ENCODE measurements at places on chromosomes 2 and 18. TPM values are rescaled to one million over a fixed set of nuclear protein-coding genes. Genes with fewer than 3 reads are reported as not detected.

Gene PFN4
- total RNA-seq, result not detected

Gene AP1S3
- not detected for total RNA-seq

Gene CRYGC
- not detected for total RNA-seq

Gene IL1F10
- total RNA-seq, result not detected

Gene PGAP1
- total RNA-seq, result 2.3 TPM

Gene RMDN2
- 0.21 TPM for total RNA-seq

Gene EMX1
- not detected for total RNA-seq

DNA sequence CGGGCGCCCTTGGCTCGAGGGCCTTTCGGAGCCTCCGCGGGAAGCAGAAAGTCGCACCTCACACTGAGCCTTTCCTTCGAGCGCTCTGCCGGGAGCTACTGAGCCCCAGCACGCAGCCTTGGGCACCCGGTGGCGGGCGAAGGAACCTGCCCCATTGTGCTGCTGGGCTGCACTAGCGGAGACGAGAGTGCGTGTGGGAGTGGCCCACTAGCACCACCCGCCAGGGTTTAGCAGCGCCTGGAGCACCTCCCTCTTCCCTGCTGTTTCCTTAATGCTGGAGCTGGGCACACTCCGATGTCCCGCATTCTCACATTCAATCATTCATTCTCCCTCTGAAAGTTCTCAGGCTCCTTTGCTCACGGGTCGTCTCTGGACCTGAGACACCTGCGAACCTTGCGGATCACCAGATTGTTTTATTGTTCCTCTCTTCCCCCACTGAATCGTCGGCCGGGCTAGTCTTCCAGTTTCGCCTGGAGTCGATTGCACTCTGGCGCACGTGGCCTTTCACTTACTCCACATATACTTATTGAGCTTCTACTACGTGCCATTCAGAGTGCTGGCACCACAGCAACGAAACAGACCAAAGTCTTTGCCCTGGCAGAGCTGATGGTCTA is 8.5 kb upstream of the PAX3 start:
- DNase-seq, result no peak

GRCh38 chr18:26963292-26963691 is 97.8 kb upstream of the AQP4 start:
- DNase-seq, result no peak

DNA sequence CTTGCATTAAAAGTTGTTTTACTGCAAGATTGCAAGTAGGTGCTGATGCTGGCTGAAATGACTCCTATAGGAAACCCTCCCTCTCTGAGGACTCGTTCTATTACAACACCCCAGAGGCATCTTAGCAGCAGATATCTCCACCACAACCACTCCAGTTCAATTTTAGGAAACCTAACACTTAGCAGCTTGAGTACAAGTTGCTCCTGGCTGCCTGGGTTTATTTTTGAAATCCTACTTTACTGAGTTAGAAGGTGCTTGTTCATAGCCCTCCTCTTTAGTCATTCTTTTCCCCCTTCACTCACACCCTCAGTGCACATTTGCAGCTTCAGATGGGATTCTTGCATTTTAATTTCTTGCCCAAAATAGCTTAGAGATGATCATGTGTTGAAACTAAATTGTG is 111.5 kb downstream of the MTCL1 start:
- DNase-seq, result no peak

GRCh38 chr2:76491503-76491902 is 780.8 kb upstream of the GCFC2 start:
- DNase-seq, result no peak

DNA sequence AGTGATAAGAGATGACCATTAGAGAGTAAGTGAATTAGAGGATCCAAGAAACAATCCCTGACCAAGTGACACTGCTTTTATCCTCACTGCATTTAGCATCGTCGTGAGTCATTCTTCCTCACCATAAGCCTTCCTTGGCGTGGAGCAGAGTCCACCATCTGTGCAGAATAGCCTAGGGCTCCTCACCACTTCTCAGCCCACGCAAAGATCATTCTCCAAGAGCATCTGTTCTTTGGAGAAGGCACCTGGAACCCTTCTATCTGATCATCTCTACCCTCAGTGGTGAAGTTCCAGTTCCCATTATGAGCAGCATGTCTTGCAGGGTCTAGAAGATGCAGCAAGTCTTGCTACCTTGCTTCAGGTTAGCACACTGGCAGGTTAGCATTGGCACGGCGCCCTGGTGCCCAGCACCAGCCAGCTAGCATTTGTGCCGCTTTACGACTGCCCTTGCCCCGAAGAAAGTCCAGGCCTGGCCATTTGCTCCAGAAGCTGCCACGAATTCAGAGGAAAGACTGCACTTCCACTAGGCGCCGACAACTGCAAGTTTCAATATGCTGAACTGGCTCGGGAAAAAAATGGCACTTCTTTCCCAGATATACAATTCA is 225.8 kb downstream of the TTC32 start:
- no peak for DNase-seq

GRCh38 chr2:20539776-20540586 is 93.1 kb downstream of the RHOB start:
- DNase-seq, result no peak

- no peak for DNase-seq
Measured at GRCh38 chr2:203035879-203036470, 21.3 kb downstream of the NBEAL1 start.

- DNase-seq, result peak; percentile 90
Measured at GRCh38 chr2:109647636-109648035, 33.5 kb downstream of the SOWAHC start.

DNA sequence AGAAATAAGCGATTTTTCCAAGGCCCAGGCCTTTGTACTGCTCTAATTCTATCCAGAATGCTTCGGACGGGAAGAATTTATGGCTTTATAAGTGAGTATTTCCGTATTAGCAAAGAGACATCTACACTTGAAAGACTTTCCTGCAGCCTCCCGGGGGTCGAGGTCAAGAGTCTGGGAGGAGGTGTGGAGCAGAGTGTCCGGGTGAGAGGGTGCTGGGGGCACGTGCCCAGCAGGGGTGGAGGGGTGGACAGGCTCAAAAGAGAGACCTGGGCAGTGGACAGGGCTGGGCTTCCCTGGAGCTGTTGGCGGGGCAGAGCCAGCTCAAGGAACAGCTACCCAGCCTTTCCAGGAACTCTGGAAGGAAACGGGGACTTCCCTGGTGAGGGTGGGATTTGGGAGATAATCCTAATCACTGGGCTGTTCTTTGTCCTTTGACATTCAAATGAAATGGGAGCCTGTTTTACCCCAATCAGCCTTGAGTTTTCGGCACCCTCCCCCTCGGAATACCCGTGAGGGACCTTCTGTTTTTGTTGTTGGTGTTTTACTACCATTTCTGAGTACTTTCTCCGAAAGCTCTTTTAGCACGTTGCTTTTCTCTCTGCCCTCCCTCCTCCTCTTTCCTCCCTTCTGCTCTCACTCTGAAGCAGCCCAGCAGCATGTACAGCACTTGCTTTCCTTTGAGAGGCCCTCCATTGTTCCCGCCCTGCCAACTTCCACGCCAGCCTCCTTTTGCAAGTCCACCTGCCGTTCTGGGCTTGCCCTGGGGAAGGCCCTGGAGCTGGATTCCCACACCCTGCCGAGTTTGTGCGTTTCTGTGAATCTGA is 164.7 kb downstream of the AGAP1 start:
- DNase-seq, result no peak

DNA sequence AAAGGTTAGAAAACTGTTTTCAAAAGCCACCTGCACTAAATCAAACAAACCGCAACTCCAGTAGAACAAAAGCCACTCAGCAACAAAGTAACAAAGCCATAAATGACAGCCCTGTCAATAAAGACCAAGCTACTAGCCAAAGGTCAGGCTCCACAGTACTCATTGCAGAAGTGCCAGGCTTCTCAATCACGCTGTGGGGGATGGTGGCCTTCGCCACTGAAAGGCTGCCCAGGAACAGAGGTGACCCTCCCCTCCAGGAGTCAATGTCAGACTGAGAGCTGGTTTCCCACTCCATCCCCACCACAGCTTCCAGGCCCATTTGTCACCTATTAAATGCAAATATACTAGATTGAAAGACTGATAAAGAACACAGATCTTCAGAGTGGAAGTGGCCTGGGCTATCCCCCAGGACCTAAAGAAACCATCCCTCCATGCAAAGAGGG is 5.9 kb downstream of the ATP8B1 start:
- peak; percentile 53 for DNase-seq

GRCh38 chr18:2902327-2902726 is 55.5 kb downstream of the EMILIN2 start:
- DNase-seq, result peak; percentile 50

GRCh38 chr2:197426723-197427603 is 7.9 kb downstream of the SF3B1 start:
- no peak for DNase-seq

GRCh38 chr2:121376535-121377250 is 91.7 kb upstream of the TFCP2L1 start:
- DNase-seq, result no peak

DNA sequence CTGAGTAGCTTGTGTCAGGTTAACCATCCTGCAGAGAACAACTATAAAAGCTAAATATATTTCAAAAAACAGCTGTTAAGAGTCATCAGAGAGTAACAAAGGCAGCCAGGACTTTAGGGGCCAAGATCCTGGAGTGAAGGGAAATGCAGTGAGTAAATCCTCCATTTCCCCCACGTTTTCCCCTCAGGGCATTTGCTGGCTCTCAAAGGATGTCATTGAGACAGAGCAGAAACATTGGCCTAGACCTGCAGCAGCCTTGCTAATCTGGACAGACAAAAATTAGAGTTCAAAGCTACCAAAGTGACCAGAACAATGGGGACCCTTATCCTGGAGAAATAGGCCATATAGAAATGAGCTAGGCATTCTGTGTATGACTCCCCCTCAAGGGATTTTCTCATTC is 21.1 kb upstream of the KLHL29 start:
- DNase-seq, result no peak

DNA sequence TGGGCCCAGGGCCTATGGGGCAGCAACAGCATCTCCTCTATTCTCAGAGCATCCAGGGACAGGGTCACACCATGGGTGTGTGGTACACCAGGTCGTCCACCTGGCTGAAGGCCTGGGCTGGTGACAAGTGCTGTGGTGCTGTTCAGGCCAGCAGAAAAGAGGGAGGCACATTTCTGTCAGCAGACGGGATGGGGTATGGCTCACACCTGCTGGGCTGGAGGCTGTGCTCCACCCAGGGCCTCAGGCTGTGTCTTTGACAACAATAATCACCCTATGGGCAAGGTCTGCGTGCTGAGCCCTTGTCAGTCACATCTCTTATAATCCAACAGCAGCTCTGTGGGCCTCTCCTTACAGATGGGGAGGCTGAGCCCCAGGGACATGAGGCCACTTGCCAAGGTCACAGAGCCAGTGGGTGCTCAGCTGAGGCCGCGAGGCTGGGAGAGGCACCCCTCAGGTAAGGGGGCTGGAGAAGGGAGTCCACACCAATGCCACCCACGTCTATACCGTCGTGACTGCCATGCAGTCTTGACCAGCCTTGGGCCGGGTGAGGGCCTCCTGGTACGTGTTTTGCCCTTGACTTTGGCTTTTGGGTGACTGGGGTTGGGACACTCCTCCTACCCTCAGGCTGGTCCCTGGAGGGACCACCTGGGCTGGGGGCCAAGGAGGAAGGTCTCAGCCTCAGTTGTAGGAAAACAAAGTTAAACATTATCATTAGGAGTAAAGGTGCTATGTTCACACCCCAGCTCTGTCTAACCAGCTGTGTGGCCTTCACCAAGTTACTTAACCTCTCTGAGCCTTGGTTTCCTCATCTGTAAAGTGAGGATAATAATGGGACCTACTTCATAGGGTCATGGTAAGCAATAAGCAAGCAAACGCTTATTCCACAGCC is 5.6 kb upstream of the HS6ST1 start:
- peak; percentile 61 for DNase-seq

DNA sequence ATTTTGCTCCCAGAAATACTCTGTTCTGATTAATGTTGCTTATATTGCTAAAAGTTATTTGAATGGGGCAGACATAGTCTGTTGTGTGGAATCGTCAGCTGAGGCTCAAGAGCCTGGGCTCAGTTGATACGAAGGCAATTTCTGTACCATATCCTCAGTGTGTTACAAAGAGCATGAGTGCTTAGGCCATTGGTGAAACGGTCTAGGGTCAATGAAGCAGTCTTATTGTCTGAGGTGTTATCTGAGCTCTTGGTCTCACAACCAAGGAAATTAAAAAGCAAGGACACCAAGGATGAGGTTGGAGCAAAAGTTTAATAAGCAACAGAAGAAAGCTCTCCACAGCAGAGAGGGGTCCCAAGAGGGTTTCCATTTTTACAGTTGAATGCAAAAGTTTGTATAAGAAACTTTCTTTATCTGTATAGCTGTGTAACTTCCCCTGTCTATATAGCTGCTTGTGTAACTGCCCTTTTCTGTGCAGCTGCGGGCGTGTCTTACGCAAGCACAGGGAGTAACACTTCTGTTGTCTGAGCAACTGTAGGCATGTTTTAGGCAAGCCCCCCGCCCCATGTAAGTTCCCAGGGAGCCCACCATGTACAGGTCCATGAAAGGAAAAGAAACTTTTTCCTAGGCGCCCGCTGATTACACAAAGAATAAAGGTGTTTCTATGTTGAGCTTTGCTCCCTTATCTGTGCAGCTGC is 40.6 kb upstream of the DSC1 start:
- no peak for DNase-seq

GRCh38 chr2:71829008-71829407 is 318.7 kb downstream of the CYP26B1 start:
- no peak for DNase-seq

- no peak for DNase-seq
Measured at GRCh38 chr18:10989486-10989885, 159.9 kb downstream of the PIEZO2 start.

DNA sequence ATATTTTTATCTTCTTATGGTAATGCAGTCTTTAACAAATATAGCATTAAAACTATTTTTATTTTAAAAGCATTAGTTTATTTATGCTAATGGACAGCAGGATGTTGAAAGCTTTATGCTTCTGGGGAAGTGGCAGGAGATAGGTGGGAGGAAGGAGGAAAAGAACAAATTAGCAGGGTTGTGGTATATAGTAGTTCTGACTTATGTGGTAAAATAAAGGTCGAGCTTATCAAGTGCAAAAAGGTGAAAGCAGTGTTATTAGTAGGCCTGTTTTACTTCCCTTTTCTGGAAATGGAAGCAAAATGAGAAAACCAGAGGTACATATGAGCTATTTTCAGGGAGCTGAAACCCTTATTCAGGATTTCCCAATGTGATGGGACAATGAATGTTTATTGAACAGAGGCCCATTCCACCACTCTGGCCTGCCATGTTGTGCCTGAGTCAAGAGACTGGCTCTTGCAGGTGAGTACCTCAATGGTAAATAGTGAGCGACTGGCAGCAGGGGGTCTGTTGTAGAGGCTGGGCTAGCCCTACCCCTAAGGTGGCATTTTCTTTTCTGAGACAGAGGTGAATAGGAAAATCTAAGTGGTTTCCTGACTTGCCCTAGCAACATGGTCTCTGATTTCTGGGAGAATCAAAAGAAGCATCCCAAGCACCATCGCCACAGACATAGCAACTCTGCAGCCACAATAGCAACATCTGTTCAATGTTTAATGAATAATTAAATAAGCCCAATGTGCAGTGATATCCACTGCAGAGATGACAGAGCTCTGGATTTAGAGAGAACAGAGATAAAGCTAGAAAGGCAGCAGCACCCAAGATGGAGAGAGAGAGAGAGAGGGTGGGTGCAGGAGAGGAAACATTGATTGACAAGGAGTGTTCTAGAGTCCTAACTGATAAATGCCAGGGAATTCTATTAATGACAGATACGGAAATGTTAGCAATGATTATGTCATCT is 119.7 kb downstream of the UPP2 start:
- no peak for DNase-seq
